ENCODE measurements at places on chromosomes 11 and 22.
A peak's percentile ranks its signal among the peaks of the same experiment; 100 is the strongest.

- peak; percentile 16 for DNase-seq
Observed at GRCh38 chr11:67698247-67698646, 23.8 kb upstream of the ALDH3B2 start.

GRCh38 chr11:120573756-120574354 lies 62.3 kb downstream of the GRIK4 start:
- DNase-seq, result no peak

GRCh38 chr11:119299416-119299815 lies 17.5 kb downstream of the MCAM start:
- no peak for DNase-seq

DNA sequence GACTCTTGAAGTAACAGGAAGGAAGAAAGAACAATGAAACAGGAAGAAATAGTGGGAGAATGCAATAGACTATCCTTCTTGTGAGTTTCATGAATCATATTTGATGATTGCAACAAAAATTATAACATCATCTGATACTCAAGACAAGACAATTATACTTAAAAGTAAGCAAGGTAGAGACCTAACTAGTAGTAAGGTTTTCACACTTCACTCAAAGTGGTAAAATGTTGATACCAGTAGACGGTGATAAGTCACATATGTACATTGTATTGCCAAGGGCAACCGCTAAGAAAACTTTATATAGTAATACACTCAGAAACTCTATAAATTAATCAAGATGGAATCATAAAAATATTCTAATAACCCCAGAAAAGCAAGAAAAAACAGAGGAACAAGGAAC lies 107.8 kb downstream of the CYP2R1 start:
- no peak for DNase-seq

- DNase-seq, result no peak
Observed at GRCh38 chr11:104866815-104867214, 31.4 kb downstream of the CASP12 start.

- no peak for DNase-seq
Observed at GRCh38 chr11:102457056-102457677, 4.6 kb upstream of the TMEM123 start.

DNA sequence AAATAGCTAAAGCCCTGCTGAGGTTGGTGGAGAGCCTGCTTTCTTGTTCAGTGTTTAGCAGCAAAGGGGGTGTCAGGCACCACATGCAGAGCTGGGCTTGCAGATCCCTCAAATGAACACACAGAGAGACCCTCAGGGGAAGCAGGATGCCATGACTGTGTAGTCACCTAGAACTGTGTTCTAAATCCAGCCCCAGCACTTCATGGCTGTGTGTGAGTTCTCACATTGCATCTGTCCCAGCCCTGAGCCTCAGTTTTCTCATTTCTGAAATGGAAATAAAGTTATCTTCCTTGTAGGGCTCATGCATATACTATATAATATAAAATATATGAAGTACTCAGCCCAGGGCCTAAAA lies 47.1 kb downstream of the CWC15 start:
- DNase-seq, result no peak

- no peak for DNase-seq
Observed at GRCh38 chr11:85236211-85236610, 390.9 kb downstream of the DLG2 start.

- no peak for DNase-seq
Observed at GRCh38 chr22:17430412-17430811, 61.2 kb downstream of the CECR2 start.

- no peak for DNase-seq
Observed at GRCh38 chr11:71428861-71429435, 19.2 kb downstream of the DHCR7 start.

DNA sequence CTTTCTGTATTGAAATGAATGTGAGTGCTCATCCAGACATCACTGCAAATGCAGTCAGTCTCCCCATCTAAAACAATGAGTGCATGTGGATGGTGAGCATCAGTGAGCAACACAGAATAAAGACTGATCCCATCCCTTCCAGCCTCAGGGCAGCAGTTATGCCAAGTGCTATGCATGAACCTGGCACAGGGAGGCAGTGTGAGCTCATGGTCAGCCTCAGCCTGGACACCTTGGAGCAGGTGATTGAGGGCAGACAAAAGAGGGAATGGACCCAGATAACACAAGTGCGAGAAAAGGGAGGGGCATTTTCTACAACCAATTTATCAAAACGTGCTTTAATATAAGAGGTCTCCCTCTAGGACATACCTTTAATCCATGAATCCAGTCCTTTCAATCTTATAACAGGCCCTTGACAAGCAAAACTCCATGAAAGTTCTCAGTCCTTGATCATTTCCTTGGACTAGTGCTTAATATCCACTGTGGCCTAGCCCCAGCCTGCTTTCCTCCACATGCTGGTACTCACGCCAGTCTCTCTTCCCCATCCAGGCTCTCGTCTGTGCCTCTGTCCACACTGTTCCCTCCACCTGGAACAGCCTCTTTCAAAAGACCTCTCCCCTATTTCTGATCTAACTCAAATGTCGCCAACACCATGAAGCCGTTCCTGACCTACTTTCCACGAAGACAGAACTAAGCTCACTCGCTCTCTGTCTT lies 50.5 kb upstream of the LRRC55 start:
- no peak for DNase-seq

DNA sequence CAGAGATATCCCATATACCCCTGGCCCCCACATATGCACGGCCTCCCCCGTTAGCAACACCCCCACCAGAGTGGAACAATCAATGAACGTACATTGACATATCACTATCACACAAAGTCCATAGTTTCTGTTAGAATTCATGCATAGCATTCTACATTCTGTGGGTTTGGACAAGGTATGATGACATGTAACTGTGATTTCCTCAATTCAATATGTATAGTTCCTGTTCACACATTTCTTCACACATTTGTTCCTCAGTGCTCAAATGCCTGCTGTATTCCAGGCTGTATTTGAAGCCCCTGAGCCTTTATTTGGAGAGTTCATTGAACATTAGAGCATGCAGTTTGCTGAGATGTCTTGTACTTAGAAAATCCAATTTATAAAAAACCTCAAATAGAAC lies 69.9 kb downstream of the PTPRJ start:
- no peak for DNase-seq

GRCh38 chr11:94794287-94795168 lies 26.4 kb downstream of the AMOTL1 start:
- DNase-seq, result no peak

DNA sequence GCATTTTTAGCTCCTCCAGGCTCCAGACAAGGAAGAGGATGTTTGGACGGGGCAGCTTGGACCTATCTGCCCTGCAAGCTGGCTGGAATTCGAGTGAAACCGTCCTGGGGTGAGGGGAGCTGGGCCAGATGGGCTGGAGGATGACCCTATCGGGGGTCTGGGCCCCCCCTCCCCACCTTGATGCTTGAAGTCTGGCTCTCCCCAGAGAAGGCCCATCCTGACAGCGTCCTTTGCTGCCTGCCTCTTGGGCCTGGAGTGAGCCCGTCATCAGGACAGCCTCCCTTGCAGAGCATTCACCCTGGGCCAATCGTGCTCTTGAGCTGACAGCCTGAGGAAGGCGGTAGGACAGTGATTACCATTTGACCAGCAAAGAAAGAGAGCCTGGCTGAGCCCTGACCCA lies 5.3 kb upstream of the PDGFB start:
- DNase-seq, result no peak

- no peak for DNase-seq
Observed at GRCh38 chr11:1780700-1781592, 17.2 kb upstream of the CTSD start.

- no peak for DNase-seq
Observed at GRCh38 chr22:44968736-44969135, 41.1 kb downstream of the PHF21B start.

DNA sequence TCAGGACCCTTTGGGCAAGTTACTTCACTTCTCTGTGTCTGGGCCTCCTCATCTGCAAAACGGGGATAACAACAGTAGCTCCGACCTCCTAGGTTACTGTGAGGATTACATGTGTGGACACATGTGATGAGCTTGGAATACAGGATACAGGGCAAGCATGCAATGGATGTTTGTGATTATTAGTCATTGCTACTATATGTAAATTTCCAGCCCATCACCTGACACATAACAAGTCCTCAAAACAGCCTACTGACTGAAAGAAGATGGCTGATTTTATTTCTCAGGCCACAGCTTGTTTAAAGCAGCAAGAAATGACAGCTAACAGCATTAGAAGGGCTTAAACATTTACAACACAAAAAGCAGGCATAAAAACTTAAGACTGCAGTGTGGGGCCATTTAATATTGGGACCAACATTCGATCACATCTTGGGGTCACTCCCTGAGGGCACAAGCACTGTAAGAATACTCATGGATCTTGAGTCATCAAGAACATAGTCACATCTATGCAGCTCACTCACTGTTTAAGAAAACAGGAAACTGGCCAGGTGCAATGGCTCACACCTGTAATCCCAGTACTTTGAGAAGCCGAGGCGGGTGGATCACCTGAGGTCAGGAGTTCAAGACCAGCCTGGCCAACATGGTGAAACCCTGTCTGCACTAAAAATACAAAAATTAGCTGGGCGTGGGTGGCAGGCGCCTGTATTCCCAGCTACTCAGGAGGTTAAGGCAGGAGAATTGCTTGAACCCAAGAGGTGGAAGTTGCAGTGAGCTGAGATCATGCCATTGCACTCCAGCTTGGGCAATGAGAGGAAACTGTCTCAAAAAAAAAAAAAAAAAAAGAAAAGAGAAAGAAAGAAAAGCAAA lies 49.5 kb downstream of the ABTB2 start:
- no peak for DNase-seq

GRCh38 chr11:40435344-40435743 lies 1024.1 kb downstream of the LRRC4C start:
- no peak for DNase-seq

DNA sequence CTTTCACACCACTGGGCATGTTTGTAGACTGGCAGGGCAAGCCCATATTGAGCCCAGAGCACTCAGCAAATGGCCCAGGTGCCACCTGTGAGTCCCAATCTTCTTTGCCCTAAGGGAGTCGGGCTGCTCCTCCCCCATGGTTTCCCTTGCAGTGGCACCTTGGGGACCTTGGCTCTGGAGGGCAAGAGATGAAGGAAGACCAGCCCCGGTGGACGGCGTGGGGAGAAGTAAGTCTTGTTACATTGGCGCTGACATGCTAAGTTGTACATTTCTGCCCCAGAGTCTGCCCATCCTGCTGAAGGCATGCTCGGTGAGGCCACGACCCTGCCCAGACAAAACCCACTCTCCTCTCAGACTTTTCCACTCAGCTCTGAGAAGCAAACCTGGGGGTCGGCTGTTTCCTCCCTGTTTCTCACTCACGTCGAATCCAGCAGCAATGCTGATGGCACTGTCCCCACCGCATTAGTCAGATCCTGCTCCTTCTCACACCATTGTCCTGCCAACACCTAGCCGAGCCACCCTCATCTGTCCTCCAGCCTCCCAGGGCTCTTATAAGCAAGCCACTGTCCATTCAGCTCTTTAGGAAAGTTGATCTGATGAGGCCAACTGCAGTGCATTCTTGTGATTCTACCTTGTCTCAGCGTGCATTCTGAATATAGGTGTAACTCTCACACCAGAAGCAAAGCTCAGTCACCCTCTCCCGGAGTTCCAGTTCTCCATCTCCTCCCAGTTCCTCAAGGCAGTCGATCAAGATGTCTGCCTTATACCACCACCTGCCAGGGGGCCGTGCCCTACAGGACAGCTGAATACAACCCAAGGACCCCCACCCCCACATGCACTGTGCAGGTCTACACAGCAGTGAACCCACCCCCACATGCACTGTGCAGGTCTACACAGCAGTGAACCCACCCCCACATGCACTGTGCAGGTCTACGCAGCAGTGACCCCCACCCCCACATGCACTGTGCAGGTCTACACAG lies 827.1 kb downstream of the TBC1D22A start:
- no peak for DNase-seq

DNA sequence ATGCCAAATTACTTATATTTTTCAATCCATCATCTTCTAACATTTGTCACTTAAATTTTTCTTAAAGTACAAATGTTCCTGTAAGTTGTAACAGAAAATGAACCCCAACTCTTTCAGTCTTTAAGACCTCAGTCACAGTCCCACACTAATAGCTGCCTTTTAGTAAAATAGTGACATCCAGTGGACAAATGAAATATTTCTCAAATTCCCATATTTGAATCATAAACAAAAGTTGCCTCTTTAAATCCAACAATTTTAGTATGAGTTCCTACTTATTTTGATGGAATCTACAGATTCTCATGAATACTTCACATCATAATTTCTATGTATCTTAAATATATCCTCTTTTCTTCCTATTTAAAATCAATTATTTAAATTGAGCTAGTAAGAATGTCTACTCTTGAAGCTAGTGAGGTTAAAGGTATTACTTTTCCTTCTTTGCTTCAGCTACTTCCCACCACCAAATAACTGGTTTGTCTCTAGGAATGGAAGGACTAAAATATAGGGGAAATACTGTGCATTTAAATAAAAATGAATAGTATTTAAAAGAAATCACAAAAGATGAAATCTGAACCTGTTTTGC lies 9.2 kb downstream of the LIN7C start:
- no peak for DNase-seq

GRCh38 chr22:48695251-48695650 lies 1132.4 kb downstream of the BRD1 start:
- no peak for DNase-seq

- DNase-seq, result no peak
Observed at GRCh38 chr11:86143087-86144030, 74.5 kb upstream of the PICALM start.

- DNase-seq, result no peak
Observed at GRCh38 chr11:2311353-2312133, 9.7 kb downstream of the TSPAN32 start.
